Adipocyte (in vitro differentiated cells): ENCODE measurements at places on chromosomes 7 and 10.

DNA sequence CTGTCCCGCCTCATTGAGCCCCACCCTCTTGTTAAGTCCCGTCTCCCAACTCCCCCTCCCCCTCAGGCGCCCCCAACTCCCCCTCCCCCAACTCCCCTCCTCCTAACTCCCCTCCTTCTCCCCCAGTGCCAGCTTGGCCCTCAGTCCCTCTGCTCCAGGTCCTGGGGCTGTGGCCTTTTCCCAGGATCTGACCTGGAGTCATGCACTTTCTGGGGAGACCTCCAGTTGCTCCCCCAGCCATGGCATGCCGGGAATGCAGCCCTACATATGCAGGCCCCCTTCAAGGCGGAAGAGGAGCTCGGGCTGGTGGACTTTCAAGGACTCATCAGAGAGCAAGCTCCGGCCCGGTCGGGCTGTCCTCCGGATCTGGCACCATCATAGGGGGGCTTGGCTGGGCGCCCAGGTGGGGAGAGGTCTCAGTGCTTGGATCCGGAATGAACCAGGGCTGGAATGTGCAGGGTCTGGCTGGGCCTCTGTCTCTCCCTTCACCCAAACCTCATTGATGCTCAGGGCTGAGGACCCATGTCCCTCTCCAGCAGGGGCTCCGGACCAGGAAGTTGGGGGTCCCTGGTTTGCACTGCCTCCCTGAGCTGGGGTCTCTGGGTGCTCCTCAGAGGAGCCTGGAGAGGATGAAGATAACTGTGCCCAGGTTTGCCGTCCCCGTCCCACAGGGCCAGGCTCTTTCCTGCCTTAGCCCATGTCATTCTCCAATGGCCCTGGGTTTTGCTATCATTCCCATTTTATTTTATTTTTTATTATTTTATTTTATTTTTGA, 41.1 kb downstream of the TMEM270 start:
- DNase-seq = no peak

- DNase-seq = no peak
Measured at GRCh38 chr10:35355971-35356724, 19.8 kb downstream of the CCNY start.

- DNase-seq = no peak
Measured at GRCh38 chr10:44030132-44030531, 354.8 kb downstream of the CXCL12 start.

DNA sequence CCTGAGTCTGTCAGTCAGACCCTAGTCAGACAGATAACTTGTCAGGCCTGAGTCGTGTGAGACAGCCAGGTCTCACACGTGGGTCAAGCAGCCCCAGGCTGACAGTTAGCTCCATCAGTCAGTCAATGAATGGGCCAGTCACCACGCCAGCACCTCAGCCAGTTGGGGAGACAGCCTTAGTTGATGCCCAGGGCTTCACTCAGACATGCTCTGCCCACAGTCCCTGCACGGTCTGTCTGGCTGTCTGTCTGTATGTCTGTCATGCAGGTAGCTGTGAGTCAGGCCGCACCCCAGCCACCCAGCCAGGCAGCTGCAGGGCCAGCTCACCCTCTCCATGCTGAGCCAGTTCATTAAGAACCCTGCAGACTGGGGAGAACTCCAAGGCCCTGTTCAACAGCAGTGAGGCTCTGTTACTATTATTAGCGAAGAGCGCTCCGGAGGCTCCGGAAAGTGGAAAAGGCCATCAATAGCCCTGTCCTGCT, 141.1 kb upstream of the PCBD1 start:
- no peak for DNase-seq
